NCI-H1436 treated with DMSO at 0.1 percent for 48 hours (cell line): ENCODE measurements at places on chromosomes 1 and 21.
A peak's percentile ranks its signal among the peaks of the same experiment; 100 is the strongest.

DNA sequence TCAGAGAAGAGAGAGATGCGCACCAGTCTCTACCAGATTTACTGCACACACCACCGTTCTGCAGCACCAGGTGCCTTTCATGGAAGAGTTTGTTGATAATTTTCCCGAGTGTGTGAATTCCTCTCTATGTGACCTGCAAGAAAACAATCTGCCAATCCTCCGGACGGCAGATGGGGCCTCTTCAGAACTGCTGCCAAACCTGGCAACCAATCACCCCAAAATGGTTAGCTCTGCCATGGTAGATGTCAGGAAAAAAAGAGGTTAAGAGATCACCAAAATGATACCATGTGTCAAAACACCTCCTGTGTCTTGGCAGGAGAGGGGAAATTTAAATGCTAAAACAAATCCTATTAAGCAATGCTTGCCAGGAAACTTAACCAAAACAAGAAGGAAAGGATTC is 96.5 kb downstream of the DAB1 start:
- no peak for DNase-seq

GRCh38 chr1:170306948-170307347 is 161.2 kb downstream of the NTMT2 start:
- DNase-seq: no peak

- DNase-seq: no peak
Measured at GRCh38 chr1:154178911-154179811, 12.7 kb downstream of the TPM3 start.

- no peak for DNase-seq
Measured at GRCh38 chr1:55826381-55827080, 611.4 kb upstream of the USP24 start.

DNA sequence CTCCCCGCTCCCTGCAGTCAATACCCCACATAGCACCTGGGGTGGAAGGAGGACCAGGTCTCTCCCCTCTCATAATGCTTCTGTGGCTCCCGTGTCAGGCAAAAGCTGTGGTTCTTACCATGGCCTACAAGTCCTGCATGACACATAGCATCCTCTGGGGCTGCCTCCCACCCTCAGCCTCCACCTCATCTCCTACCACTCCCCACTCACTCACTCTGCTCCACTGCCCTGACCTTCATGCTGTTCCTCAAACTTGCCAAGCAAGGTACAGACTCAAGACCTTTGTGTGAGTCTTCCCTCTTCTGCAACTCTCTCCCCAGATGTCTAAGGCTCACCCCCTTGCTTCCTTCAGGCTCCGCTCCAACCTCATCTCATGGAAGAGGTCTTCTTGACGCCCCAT is 28.0 kb upstream of the VANGL1 start:
- DNase-seq: no peak

GRCh38 chr1:209342441-209343175 is 240.9 kb upstream of the CAMK1G start:
- DNase-seq: no peak

GRCh38 chr1:41859686-41860085 is 59.0 kb downstream of the HIVEP3 start:
- DNase-seq: no peak

DNA sequence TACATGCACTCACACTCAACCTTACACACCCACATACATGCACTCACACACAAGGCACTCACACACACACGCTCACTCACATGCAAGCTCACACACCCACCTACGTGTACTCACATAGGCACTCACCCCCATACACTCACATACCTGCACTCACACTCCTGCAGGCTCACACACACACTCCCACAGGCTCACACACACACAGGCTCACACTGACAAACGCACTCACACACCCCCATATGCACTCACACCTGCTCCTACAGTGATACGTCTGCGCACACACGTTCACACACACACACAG is 19.1 kb upstream of the TMEM52 start:
- no peak for DNase-seq

GRCh38 chr1:29521438-29521715 is 285.1 kb downstream of the PTPRU start:
- no peak for DNase-seq

DNA sequence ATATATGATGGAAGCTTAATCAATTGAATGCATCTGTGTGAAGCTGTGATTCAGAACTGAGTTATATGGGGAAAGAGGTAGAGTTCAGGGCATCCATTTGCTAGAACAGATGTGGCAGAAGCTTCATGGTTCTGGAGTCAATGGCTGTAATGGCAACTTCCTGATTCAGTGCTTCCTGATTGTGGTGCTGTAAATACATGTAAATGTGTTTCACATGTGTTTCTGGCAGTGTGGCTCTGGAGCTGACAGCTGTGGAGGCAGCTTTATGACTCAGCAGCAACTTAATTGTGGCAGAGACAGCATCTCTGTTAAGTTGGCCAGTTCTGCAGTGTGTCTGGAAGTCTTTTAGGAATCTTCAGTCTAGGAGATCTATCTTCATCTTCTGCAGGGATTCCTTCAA is 226.6 kb upstream of the ZRANB2 start:
- no peak for DNase-seq

GRCh38 chr1:43005460-43006361 is 47.0 kb upstream of the SLC2A1 start:
- no peak for DNase-seq

- no peak for DNase-seq
Measured at GRCh38 chr1:184289825-184290550, 96.8 kb upstream of the C1orf21 start.

DNA sequence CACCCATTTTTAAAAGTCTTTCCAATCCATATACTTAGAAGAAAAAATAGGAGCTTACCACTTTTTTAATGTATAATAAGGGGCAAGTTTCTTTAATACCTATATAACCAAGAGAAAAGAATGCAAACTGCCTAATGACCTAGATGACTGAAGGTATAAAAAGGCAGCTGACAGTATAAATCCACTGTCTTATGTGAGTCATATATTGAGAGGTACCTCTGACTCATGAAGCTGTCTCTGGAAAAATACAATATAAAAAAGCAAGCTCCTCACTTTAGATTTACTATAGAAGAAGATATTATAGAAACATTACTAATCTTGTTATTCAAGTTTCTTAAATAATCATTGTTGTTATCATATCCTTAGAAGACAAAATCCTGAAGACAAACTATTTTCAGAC is 144.2 kb downstream of the VAV3 start:
- DNase-seq: no peak

- no peak for DNase-seq
Measured at GRCh38 chr21:25328736-25329135, 278.5 kb downstream of the MRPL39 start.

DNA sequence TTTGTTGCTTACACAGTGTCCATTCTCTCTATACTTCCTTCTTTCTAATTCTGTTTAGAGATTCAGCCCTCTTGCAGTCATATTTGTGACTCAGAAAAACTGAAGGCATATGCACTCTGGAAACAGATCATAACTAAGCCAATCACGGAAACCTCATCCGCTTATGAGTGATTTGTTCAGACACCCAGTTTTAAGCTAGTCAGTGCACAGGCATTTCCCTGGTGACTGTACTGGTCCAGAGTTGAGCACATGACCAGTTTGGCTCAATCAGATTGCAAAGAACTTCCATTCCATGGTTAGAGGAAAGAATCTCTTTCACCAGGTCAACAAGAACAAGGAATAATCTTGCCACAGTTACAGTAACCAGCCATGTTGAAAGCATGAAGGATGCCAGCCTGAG is 69.2 kb upstream of the SGIP1 start:
- DNase-seq: no peak

- DNase-seq: no peak
Measured at GRCh38 chr1:164640686-164641352, 81.8 kb downstream of the PBX1 start.

- DNase-seq: no peak
Measured at GRCh38 chr1:185317886-185318310, 855 bp upstream of the IVNS1ABP start.

- no peak for DNase-seq
Measured at GRCh38 chr1:184197831-184198230, 146.3 kb downstream of the TSEN15 start.

DNA sequence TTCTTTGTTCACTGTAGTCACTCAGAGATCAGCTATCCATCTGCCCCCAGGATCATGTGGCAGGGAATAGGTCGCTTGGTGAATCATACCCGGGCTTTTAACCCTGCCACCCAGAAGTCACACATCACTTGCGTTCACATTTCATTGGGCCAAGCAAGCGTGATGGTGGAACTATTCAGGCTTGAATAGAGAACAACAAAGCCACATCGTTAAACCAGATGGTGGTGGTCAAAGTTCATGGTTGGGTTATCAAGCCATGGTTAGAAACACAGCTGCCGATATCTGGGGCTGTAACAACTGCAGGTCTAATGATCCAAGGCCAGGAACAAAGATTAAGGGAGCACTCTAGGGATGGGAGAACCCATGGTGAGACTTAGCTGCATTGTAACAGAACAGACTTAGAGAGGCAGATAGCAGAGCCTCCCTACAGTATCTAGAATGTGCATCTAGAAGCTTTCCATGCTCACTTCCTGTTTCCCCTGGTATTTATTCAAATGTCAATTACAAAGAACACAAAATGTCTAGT is 40.0 kb upstream of the PTPRC start:
- DNase-seq: no peak

DNA sequence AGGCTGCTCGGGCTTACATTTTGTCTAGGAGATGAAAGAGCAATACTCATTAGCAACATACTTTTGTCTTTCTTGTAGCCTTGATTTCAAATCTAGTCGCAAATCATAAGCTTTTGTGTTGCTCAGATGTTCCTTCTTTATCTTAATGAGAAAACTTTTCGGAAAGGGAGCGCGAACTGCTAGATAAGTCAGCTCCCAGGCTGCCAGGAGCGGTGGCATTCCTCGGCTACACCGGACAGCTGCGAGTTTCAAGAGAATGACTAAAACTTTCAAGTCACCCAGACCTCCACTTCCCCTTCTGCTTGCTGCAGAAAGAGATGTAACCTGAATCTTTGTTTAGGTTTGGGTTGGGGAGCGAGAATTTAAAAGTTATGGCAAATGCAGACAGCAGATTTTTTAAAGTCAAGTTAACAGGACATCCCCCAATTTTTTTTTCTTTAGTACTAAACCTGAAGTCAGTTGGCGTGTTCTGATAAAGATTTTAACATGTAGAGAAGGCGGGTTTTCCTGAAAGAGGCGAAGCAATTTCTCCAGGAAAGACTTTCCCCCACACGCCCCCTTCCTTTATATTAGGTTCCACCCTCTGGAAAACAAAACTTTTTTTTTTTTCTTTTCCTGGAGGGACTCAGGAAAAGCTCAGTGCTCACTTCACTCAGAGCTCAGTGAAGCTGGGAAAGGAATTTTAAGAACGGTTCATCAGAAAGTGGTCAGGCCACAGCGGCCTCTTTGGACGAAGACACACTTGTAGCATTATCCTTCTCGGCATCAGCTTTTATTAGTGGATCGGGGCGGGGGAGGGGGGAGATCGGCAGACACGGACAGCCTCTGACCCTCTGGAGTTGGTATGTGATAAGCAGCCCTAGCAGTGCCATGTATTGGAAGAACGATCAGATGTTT is at the start of gene LHX8:
Gene LHX8, plus strand, starts transcription at position 639 of the 897 bp plus-strand sequence. CDS start 2,227 bp downstream, outside the sequence.
- no peak for DNase-seq

- DNase-seq: no peak
Measured at GRCh38 chr1:47830641-47831333, 166.4 kb downstream of the TRABD2B start.

GRCh38 chr1:42730988-42731387 is 9.0 kb downstream of the CLDN19 start:
- DNase-seq: no peak

- DNase-seq: no peak
Measured at GRCh38 chr1:158153746-158154444, 26.8 kb upstream of the CD1D start.

DNA sequence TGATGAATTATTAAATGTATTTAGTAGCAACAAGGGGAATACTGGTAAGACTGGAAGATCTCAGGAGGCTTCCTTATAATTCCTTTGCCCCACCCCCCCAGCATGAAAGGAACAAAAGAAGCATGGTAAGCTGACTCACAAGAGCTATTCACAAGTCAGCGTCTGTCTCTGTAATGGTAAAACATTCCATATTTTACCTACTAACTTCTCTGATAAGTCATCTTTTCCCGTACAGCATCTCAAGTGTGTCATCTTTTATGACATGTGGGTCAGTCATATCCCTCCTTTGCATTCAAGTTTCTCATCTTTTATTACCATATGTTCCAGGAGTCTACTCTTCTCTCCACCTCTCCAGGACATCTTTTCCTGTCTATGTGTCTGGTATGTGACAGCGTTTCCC is 241.3 kb downstream of the PLA2G4A start:
- no peak for DNase-seq

- DNase-seq: peak; percentile 28
Measured at GRCh38 chr1:235714205-235714897, 64.8 kb upstream of the GNG4 start.

- DNase-seq: no peak
Measured at GRCh38 chr1:54601730-54602129, 21.6 kb downstream of the FAM151A start.

- no peak for DNase-seq
Measured at GRCh38 chr1:5933676-5934057, 58.6 kb downstream of the NPHP4 start.

- no peak for DNase-seq
Measured at GRCh38 chr21:16678429-16679160, 834.2 kb upstream of the CXADR start.

DNA sequence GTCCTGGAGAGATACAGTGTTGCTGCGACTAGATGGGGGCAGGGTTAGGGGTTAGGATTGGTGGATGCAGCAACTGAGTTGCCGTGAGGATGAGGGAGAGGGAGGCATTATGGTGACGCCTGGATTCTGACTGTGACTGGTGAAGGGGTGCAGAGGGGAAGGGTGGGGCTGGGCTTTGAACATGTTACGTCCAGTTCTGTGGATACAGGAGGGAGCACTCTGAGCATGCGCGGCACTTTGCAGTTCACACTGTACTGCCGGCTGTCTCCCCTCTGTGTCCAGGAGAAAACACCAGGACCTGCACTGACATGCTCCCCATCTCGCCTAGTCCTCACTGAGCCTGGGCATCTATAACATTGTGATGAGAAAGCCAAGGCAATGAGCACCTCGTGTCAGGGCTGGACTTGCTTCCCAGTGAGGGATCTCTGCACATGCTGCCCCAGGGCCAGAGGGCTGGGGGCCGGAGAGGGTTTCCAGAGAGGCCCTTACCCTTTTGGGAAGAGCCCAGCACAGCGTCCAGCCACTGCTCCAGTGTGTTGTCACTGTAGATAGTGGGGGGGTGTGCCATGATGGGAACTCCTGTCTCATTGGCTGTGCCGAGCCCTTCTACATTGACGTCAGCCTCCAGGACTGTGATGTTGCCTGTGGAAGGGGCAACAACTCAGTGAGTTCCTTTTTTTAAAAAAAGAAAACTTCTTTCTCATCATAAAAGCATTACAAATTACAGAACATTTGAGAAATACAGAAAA is 7.6 kb downstream of the FAM151A start:
- DNase-seq: no peak

- no peak for DNase-seq
Measured at GRCh38 chr1:30147188-30147587, 576.2 kb downstream of the MATN1 start.

DNA sequence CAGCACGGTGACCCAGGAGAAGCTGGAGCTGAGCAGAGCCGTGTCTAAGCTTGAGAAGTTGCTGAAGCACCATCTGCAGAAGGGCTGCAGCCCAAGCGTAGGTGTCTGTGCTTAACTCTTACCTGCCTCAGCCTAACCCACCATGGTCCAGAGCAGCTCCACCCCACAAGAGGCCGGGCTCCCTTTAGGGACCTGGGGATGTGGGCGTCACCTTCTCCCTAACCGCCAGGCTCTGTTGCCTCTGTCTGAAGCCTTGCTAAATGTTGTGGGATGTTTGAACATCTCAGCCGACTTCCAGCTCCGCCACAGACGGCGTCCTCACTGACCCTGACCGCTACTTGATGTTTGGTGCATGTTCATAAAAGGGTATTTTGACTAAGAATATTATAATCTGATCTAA is 20.4 kb upstream of the DIP2A start:
- no peak for DNase-seq

- DNase-seq: no peak
Measured at GRCh38 chr21:29189353-29189752, 58.9 kb downstream of the MAP3K7CL start.
